ENCODE measurements at places on chromosomes 7 and 10.

- no peak for DNase-seq
These were observed 28.3 kb upstream of the PIP4K2A start for GRCh38 chr10:22742678-22743077.

DNA sequence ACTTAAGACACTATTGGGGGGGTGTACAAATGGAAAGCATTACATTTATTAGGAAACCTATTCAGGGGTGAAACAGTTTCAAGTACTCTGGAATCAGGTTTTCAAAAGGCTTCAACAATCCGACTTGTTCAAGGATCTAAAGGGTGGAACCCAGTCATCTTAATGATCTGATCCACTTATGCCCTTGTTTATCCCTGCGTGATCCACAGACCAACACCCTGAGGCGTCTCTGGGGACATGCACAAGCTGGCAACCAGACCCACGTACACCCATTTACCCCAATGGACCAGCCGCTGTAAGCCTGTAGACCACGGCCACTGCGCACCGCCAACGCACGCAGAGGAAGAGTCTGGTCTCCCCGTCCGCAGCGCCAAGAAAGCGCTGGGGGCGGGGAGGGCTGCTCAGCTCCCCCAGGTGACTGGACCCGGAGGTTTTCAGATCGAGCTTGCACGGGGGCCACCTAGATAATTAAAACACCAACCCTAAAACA lies 13.4 kb downstream of the HNRNPF start:
- DNase-seq: no peak

- DNase-seq: no peak
These were observed 138.1 kb downstream of the HERPUD2 start for GRCh38 chr7:35556515-35557471.

GRCh38 chr10:515674-516073 lies 173.8 kb downstream of the DIP2C start:
- no peak for DNase-seq

DNA sequence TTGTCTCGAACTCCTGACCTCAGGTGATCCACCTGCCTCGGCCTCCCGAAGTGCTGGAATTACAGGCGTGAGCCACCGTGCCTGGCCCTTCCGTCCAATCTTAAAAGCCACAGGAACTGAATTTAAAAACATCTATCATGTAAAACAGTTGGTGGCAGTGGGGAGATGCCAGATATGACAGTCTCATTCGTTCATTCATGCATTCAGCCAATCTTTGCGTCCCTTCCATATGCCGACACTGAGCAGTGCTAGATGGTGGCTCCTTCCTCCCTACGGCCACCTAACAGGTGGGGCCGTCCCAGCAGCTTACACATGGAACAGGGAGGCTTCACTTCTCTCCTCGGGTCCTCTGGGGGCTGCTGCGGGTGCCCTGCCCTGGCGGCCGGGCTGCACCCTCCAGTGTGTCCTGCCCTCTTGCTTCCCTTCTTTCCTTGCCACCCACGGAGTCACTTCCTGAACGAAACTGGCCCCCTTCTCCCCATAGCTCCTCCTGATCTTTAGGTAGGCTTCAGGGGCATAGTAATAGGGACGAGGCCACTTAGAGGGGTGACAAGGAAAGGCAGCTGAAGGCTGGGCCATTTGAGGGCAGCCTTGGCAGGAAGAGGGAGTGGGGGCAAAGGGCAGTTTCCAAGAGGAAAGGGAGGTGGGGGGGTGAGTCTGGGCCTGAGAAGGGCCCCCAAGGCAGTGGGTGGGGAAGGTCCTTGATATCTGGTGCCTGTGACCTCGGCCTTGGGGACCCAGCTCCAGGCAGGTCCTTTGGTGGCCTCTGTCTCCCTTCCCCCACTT lies 53.8 kb downstream of the PROSER2 start:
- DNase-seq: no peak

- no peak for DNase-seq
These were observed 115.9 kb downstream of the DLG5 start for GRCh38 chr10:77810446-77811335.

GRCh38 chr7:1646391-1646790 lies 23.7 kb upstream of the ELFN1 start:
- no peak for DNase-seq

DNA sequence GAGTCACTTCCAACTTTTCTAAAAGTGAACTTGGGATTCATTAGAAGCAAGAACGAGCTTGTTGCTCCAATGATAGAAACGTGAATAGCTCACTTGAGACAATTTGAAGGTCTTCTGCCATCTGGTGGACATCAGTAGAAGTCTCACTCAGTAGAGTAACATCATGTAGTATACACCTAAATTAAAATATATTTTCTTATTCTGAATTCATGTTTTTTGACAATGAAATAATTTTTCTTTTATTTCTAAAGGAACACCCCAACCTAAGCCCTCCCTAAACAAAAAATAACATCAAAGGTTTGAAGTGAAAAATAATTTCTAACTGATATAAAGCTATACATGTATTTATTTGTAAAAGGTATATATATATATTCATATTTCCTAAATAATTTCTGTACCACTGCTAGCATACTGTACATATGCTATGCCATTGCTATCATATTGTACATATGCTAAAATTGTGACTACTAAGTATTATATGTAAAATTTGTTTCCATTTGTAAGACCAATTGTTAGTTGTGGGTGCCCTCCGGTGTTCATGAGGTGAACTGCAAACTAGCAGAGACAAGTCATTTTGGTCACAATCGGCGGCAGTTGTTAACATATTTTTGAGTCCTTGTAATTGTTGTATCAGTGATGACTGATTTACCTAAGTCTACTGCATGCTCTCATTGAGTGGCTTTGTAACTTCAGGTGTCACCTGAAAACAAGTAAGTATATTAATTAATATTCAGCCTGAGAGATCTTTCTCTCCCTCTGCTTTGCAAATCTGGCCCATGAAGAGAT lies 121.9 kb downstream of the PTPRZ1 start:
- DNase-seq: peak; percentile 78

- DNase-seq: no peak
These were observed 207.4 kb downstream of the TNS3 start for GRCh38 chr7:47374538-47374937.

GRCh38 chr10:113026679-113027078 lies 76.6 kb downstream of the TCF7L2 start:
- DNase-seq: no peak

DNA sequence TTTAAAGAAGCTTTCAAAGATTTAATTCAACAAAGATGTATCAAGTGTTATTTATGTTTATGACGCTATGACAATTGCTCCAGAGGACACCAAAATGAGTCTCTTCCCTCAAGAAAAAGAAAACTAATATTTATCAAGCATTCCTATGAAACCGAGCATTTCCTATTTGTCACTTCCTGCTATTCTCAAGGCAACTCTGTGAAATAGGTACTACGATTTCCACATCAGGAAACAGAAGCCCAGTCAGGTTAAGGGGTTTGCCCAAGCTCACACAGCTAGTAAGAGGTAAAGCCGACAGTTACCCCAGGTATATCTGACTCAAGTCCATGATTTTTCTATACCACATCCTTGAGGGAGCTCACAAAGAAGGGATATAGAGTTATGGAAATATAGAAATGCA lies 85.9 kb downstream of the TRIL start:
- DNase-seq: peak; percentile 68

DNA sequence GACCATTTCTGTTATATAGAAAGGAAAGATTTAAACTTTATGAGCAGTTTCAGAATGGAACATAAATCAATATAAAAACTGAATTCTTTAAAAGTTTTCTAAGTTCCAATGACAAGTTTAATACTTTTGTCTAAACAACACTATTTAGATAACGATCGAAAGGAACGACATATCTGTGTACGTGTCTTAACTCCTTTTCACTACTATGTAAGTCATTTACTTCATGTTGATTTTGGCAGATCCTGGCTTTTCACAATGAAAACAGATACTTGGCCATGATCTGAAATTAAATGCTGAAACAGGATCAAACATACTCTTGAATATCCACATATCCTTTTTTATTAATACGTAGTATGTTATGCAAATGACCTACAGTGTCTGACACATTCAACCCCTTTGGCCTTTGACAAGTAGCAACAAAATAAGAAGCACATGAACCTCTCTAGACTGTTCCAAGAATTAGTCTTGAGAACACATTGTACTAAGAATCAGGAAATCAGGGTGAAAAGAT lies 41.9 kb downstream of the RNLS start:
- no peak for DNase-seq

DNA sequence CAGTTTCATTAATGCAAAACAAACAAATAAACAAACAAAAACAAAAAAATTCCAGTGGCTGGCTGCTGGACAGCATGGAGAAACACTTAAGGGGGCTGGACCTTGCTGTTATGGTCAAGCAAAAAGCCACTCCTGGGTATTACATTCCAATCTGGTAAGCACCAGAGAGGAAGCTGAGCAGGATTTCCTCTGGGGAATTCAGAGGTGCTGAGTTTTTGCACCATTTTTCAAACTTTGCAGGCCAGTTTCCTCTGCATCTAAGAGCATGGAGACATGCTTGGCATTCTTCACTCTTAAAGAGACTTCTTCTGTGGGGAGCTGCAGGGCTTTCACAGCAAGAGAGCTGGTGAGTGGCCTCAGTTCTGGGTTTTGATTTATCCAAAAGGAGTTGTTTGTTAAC lies 84.5 kb downstream of the FZD1 start:
- DNase-seq: no peak

DNA sequence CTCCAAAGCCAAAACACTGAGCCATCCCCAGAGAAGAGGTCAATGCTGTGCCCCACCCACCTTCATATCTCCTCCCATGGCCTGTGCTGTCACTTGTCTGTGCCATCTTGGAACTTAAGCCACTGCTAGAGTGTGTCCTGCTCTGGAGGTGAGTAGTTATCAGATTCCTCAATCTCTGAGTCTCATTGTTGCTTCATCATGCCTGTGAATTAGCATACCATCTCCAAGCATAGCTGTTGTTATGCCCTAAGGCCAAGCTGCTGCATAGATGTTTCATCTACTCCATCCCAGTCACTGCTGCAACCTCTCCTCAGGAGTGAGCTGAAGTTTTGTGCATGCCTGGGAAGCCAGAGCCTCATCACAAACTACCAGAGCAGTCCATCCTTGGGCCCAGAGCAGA lies 349.0 kb downstream of the ZWINT start:
- DNase-seq: no peak

- DNase-seq: no peak
These were observed 112.0 kb downstream of the ANK3 start for GRCh38 chr10:60277656-60278055.

DNA sequence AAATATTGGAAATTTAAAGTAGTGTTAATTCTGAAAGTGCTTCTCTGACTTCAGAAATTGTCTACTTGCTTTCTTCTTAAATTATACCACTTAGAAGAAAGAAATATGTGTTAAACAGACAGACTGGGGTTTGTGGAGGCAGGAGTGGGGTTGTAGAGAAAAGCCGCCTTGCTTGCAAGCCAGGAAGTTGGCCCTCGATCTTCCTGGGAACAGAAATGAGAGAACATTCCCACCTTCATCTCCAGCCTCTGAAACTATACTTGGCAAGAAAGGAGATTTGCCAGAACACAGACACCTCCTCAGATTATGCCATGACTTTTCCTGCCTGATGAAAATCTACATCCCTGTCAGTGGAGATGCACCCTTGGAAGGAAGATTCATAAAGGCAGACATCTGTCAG lies 171.2 kb upstream of the CHRM2 start:
- DNase-seq: no peak

GRCh38 chr10:33706191-33706590 lies 371.7 kb upstream of the NRP1 start:
- peak; percentile 99 for DNase-seq

GRCh38 chr10:95260909-95261552 lies 29.8 kb downstream of the PDLIM1 start:
- peak; percentile 46 for DNase-seq

GRCh38 chr7:96120445-96121225 lies 201.3 kb downstream of the SLC25A13 start:
- no peak for DNase-seq

GRCh38 chr10:113447278-113447677 lies 105.6 kb upstream of the HABP2 start:
- DNase-seq: no peak

GRCh38 chr7:140640727-140641523 lies at the start of gene DENND2A:
TSS of gene DENND2A (minus strand) at chr7:140640813. CDS start at chr7:140602397, 38,416 bp downstream.
- peak; percentile 48 for DNase-seq

GRCh38 chr10:127009366-127009765 lies 104.1 kb downstream of the DOCK1 start:
- no peak for DNase-seq

DNA sequence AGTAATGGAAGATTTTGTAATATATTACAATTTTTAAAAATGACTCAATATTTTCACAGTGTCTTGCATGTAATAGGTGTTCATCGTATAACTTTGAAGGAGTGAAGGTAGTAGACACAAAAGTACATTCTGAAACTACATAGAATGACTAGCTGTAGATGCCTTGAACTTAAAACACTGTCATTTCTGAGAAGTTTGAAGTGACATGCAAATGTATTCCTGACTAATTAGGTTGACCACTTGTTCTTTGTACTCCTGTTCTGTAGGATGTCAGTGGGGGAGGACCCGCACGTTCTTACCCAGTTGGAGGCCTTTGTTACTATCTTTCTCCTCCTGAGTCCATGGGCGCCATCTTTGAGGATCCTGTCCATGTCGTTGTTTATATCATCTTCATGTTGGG lies 31.2 kb downstream of the SEC61A2 start:
- no peak for DNase-seq

DNA sequence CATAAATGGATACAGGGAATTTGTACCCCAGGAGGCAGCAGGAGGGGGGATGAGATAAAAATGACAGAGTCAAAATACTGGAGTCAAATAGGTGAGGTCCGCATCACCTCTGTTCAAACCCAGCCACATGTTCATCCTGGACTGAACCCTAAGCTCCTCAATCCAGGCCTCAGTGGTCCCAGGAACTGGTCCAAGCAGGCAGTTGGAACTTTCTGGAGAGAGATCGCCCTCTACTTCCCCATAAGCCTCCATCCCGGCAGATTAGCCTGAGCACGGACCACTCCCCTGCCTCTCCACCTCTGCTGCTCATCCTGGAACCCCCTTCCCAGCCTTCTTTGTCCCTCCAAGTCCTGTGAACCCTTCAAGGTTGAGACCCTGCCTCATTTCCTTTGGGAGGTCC lies 959.7 kb upstream of the ZNF722 start:
- DNase-seq: no peak

DNA sequence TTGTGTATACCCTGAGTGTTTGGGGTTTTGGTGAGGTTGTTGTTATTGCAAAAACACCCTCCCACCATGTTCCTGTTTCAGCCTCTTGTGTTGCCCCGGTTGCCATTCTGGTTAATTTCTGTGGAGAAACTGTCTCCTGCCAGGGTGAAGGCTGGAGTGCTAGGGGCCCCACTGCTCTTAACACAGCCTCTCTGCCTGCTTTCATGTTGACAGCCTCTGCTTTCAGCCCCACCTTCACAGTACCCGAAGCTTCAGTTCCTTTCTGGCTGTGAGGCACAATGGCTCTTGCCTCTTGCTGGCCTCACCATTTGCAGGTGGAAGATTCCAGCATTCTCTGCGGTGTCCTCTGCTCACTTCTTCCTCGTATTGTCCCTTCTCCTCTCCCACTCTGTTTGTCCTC lies 19.2 kb downstream of the SLC18A2 start:
- DNase-seq: no peak
